CD4-positive, alpha-beta memory T cell (primary cell): ENCODE measurements at places on chromosomes 12 and 14. TPM values are rescaled to one million over a fixed set of nuclear protein-coding genes. Genes with fewer than 3 reads are reported as not detected.

GRCh38 chr12:120836114-120836684 is 68.0 kb downstream of the SPPL3 start:
- no peak for DNase-seq

DNA sequence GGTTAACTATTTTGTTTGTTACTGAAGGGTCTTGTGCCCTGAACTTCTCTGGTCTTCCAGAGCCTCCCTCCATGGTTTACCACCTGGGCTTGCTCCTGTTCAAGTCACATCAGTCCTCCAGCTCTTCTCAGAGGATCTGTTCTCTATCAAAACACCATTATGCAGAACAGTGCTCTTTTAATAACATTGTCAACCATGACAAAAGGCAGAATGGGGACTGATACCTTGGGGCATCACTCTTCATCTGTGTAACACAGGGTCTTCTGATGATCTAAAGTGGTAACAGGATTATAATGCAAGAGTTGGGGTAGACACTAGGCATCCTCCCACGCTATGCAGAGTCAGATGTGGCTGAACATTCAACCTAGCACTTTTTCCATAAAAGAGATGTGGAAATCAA is 38.4 kb downstream of the ESR2 start:
- DNase-seq: no peak

DNA sequence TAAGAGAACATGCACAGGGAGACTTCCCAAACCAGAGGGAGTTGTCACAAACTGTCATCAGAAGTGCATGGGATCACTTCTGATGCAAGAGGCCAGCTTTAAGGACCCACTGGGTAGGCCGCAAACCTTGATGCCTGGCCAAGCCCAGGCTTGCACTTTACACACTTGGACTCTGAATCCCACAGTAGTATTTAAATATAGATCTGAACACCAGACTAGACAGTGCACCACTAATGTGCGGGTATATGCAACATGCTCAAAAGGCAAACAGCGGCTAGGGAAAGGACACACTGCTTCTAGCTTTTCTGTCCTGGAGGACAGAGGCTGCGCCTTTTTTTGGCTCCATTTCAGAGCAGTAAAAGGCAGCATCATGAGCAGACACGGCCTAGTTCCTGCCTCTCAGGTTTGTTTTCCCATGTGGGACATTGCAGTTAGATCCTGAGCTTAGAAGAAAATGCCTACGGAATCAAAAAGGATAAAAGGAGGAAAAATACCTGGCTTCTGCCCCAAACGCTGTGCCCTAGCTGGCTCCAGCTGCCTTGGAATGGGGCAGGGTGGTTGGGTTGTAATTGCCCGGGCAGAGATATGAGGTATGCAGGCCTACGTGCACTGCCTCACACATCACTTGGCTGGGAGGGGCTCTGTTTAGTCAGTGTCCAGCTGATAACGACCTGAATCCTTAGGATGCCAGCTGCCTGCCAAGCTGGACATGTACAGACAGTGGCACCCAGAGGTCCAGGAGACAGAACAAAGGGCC is 84.5 kb upstream of the EGLN3 start:
- no peak for DNase-seq

DNA sequence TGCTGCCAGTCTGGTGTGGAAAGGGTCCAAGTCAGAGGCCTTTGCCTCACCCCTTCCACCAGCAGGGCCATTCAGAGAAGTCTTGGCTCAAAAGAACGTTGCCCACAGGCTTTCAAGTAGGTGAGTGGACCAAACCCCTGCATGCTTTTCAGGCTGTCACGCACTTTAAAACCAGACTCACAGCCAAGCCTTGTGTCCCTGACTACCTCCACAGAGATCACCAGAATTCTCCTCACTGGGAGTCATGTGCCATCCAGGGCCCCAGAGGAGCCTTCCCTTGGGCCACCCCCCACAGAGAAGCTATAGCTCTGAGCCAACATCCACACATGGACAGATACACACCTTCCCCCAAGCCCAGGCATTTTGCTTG is 283.1 kb downstream of the DPF3 start:
- no peak for DNase-seq

DNA sequence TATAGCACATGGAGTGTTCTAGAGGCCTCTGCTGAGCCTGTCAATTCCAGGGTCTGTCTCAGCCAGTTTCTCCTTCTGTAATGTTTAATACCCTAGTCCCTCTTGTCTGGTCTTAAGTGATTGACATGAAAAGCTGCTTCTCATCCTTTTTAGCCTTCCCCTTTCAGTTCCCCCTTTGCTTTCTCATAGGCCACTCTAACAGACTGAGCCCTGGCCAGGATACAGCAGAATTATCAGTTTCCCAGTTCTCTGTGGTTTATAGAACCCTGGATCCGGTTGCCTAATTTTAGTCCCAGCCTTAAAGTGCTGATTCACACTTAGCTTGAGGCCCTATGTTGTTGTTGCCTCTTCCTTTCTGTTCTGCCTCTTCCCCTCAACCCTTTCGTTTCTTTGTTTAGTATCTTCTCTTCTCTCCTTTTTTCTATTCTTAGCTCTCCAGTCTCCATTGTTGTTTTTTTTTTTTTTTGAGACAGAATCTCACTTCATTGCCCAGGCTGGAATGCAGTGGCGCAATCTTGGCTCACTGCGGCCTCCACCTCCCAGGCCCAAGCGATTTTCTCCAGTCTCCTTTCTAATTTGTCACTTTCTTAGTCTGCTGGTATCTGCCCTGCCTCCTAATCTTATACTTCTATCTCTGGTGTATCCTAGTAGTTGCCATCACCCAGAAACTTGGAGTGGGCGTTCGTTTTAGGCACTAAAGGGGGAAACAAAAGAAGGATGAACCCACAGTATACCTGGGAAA is 2.9 kb upstream of the BIN2 start:
- no peak for DNase-seq

DNA sequence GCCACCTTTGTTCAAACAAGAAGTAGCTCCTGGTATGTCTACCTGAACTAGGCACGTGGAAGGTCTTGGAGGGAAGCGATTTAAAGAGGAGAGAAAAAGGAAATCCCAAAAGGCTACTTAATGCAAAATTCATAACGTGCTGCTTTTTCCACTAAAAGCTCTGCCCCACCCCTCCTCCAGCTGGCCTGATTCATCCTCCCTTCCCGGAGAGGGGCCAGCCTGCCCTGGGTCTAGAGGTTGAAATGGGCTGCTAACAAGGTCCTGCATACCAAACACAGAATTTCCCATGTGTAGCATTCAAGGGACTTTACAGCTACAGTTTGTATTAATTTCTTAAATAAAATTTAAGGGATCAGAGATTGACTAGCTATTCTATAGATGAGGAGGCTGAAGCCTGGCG is 83.2 kb downstream of the KNTC1 start:
- DNase-seq: no peak

DNA sequence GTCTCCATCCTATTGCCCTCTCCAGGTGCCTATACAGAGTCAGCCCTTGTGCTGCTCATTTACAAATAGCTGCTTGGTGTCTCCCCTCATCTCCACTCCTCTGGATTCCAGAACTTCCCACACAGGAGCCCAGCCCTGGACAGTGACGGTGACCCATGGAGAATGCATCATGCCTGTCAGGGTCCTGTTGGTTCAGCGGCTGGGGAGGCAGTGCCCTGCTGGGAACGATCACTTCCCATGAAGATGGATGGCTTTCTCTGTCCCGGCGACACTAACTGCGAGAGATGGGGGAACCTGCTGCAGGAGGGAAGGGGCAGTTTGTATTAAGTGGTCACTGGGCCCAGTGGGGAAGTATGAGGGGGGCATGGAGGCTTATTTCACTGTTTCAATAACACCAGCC is 395.0 kb upstream of the TBX3 start:
- no peak for DNase-seq

Gene NRXN3
- total RNA-seq: not detected

Gene SERPINA1
- total RNA-seq: 0.44 TPM
